ENCODE measurements at places on chromosomes 7 and 10. TPM values are rescaled to one million over a fixed set of nuclear protein-coding genes. Genes with fewer than 3 reads are reported as not detected.

IFIT1B gene
- total RNA-seq, result not detected

GRCh38 chr10:7792541-7792940 is 4.6 kb downstream of the ATP5F1C start:
- DNase-seq, result no peak

GRCh38 chr10:112834751-112835181 is 115.3 kb upstream of the TCF7L2 start:
- no peak for DNase-seq

DNA sequence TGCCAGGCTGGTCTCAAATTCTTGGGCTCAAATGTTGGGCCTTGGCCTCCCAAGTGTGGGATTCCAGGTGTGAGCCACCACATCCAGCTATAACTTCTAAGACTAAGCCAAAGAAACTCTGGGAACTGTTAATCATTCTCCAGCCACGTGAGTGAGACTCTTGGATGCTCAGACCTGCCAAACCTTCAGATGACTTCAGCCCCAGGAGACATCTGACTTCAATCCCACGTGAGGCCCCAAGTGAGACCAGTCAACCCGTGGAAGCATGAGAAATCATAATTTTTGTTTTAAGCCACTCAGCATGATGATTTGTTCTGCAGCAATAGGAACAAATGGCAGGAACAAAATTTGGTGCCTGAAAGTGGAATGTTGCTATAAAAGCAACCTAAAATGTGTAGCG is 4.3 kb upstream of the PCBD1 start:
- DNase-seq, result no peak

FGFBP3 gene
- total RNA-seq, result 49.0 TPM

GRCh38 chr7:96052860-96053470 is 268.9 kb downstream of the SLC25A13 start:
- no peak for DNase-seq

- DNase-seq, result no peak
Measured at GRCh38 chr10:131003455-131003854, 308.1 kb downstream of the TCERG1L start.

SLC13A1 gene
- total RNA-seq, result not detected

DNA sequence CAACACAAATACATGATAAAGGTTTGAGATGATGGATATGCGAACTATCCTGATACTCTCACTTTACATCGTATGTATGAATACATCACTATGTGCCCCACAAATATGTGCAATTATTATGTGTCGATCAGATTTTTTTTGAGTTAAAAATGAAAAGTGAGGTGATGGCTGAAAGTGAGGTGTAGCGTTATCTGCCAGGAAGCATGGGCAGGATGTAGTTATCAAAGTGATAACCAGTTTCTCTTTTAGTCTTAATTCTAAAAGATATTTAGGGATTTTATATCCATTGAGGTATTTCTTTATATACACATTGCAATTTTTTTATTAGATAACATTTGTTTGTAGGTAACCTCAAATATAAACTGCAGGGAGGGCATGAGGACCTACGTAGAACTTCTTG is 15.6 kb upstream of the KLF6 start:
- DNase-seq, result no peak

AVPI1 gene
- 6.9 TPM for total RNA-seq

GRCh38 chr10:68812420-68812819 is 14.9 kb upstream of the STOX1 start:
- no peak for DNase-seq

DNA sequence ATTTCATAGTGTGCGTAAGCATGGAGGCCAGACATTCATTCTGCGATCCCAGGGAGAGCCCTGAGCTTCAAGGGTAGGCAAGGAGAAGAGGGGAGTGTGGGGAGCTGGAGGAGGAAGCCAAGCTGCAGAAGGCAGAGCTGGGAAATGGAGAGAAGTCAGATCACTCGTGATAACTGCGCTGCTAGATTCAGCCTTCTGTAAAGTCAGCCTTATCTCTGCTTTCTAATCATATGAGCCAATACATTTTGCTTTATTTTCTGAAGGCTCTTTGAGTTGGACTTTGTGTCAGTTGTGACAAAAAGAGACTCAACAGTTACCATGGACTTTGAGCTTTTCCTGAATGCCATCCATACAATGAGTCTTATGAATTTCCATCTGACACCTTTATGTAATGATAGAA is 61.7 kb upstream of the CREB5 start:
- no peak for DNase-seq

GRCh38 chr10:117074621-117075020 is 63.4 kb downstream of the VAX1 start:
- peak; percentile 33 for DNase-seq

PDE6C gene
- total RNA-seq, result not detected

DNA sequence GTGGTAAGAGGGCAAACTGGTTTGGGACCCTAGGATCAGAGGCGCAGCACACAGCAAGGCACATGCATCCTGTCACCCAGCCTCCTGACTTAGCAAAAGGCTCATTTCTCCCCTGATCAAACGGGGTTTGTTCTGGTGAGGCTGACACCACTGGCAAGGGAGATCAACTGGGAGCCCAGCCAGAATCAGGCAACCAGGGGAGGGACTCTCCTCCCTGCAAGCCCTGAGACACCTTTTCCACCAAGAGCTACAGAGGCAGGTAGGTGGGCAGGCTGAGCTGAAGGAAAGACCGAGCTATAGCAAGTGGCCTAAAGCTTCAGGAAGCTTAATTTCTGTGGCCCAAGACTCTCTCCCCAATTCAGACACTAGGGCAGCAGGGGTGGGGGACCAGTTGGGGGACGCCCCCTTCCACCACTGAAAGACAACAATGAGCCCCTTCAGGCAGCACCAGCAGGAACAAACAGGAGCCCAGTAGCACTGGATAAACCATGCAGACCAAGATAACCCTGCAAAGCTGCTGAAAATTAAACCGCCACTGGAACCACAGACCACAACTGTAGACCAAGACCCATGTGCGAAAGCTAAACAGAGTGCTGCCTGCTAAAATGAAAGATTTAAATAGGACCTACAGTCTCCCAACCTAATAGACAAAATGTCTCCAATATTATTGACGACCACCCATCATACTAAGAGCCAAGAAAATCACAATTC is 27.1 kb upstream of the SAR1A start:
- no peak for DNase-seq

- no peak for DNase-seq
Measured at GRCh38 chr10:32878646-32879045, 79.4 kb downstream of the ITGB1 start.

- no peak for DNase-seq
Measured at GRCh38 chr10:22681783-22682183, 32.6 kb downstream of the PIP4K2A start.

WEE2 gene
- total RNA-seq, result not detected

ZNF138 gene
- 25.6 TPM for total RNA-seq

DNA sequence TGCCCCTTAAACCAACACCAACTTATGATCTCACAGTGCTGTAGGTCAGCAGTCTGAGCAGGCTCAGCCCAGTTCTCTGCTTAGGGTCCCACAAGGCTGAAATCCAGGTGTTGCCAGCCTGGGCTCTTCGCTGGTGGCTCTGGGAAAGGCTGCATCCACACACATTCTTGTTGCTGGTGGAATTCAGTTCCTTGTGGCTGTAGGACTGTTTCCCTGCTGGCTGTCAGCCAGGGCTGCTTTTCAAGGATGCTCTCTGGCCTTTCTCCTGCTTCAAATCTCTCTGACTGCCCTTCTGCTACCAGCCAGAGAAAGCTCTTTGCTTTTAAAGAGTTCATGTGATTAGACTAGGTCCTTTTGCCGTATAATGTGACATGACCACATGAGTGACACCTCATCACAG is 15.3 kb downstream of the POLL start:
- no peak for DNase-seq

GRCh38 chr7:1709900-1710299 is 39.8 kb downstream of the ELFN1 start:
- no peak for DNase-seq

GPR146 gene
- total RNA-seq, result 1.4 TPM

DNA sequence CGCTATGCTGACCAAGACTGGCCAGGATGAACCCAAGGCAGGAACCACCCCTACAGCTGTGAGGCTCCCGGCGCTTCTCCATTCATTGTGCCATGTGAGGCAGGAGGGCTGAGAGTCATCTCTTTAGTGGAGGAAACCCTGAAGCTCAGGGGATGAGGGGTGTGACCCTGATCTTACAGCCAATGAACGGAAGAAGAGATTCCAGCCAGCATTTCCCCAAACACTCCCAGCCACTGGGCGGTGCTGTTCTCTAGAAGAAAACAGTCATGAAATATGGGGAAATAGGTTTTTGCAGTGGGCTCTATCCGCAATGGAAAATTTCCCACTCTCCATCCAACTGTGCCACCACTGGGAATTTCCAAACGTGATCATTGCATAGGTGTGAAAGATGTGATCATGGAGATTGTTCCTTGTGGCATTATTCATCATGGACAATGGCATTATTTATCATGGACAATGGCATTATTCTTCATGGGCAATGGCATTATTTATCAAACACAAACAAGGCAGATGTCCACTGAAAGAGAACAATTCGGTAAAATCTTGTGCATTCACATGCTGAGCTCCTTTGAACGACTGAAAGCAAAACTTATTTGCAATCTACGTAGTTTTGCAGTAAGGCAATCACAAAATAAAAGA is 14.0 kb upstream of the SLC18A2 start:
- DNase-seq, result peak; percentile 71

DRGX gene
- not detected for total RNA-seq

CCZ1 gene
- 146 TPM for total RNA-seq

CHAT gene
- not detected for total RNA-seq

DNA sequence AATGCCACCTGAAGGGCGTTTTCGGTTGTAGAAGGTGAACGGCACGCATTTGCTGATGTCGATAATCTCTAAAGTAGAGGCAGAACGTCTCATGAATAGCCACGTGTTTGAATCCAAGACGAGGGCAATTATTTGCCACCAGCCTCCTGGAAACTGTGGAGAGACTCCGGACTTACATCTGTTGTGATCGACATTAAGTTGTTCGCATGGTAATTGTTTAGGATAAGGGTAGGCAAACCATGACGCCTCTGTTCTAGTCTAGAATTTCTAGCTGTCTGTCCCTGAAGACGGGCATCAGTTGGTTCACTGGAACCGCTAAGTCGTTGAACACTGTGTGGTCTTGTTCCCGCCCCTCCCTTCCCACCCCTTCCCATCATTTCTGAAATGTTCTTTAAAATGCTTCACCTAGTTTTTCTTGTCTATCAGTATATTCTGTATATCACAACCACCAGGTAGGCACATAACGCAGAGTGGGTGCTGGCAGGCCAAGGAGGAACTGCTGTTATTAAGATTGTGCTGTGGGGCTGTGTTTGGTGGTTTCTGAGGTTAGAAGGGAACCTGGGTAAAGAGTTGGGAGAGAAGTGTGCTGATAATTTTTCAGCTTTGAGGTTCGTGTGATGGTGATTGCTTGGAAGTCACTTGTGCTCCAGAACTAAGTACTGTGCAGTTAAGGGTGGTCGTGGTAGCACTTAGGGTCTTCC is 1.2 kb downstream of the UBE3C start:
- DNase-seq, result no peak

- no peak for DNase-seq
Measured at GRCh38 chr10:93088466-93088865, 14.8 kb downstream of the CYP26A1 start.

DNA sequence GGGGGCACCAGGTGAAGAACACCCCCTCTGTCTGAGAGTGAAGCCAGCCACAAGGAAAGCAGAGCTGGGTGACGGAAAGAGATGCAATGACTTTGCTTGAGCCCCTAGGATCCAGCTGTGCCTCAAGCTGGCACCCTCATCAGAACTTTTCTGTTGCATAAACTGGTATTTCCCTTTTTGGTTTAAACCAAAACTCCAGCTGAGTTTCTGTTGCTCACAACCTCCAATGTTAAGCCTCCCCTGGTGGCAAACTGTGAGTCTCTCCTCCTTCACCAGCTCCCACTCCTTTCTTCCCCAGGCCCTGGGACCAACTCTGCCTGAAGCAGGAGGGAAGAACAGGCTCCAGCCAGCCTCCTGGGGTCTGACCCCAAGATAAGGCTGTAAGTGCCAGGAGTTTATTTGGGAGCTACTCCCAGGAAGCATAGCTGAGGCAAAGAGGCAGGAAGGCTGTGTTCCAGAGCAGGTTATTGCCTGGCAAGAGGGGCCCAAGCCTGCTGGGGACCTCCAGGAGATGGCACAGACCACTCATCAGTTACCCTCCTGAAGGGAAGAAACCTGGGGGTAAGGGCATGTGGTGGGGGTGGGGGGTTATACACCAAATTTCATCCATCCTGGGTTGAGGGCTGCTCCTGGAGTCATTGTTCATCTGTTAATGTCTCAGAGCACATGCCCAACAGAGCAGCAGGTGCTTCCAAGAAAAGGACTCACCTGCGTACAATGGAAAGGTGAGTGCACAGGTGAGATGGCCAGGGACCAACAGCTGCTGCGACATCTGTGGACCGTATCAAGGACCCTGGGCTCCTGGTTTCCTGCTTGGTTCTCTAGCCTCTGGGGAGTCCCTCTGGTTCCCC is 73.3 kb upstream of the NANOS1 start:
- peak; percentile 18 for DNase-seq

DNA sequence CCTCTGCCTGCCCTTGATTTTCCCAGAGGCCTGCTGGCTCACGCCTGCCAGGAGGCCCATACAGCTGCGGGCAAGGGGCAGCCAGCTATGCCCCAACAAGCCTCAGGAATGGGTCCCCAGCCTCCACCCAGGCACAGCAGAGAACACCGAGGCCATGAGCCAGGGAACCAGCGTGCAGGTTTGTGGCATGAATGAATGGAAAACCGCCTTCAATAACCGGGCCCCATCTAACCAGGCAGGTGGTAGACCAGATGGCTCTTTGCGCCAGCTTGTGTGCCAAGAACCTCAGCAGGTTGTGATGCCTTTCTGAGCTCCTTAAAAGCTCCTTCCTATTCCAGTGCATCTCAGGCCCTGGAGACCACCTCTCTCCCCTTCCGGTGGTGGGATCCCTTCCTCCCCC is 50.2 kb downstream of the ELFN1 start:
- no peak for DNase-seq

- no peak for DNase-seq
Measured at GRCh38 chr10:49175587-49176309, 12.4 kb downstream of the TMEM273 start.

DNA sequence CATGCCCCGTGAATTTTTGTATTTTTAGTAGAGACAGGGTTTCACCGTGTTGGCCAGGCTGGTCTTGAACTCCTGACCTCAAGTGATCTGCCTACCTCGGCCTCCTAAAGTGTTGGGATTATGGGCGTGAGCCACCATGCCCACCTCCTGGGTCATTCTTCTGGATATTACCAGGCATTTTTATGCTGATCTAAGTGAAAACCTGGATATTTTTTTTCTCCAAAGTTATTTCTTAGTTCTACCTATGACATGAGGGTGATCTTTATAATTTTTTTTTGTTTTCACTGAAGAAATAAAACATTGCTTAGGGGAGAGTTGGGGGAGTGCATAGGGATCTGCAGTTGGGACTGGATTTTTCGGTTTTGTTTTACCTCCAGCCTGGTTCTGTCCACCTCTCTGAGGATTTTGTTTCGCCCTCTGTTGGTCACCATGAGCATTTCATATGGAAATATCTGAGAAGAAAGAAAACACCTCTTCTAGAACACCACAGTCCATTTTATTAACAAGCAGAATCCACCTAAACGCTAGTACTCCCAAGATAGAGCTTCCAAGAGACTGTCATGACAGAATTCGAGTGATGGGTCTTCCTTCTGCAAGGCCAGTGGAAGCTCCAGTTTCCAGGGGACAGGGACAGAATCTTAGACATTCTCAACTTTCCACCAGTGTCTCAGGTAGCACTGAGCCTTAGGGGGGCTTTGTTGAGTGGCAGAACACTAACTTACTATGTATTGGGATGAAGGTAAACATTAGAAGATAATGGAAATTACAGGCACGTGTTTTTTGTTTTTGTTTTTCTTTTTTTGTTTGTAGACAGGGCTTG is 33.4 kb upstream of the AFAP1L2 start:
- no peak for DNase-seq
